ENCODE measurements at places on chromosomes 4 and X.

- DNase-seq: no peak
Measured at GRCh38 chr4:79852305-79852730, 220.7 kb downstream of the ANTXR2 start.

DNA sequence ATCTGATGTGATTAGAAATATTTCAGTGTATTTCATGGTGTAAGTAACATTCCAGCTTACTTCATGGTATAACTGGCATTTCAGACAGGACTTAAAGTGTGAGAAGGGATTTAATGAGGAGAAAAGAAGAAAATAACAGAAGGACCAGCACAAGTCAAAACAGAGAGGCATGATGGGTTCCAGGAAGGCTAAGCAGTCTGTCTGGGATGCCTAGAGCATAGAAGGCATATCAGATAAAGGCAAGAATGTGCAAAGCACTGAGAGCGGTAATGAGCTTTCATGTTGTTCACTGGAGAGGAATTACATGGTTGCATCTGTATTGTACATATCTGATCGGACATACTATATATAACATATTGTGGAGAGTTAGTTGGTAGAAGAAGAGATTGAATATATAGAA is 54.2 kb downstream of the GRID2 start:
- no peak for DNase-seq

GRCh38 chr4:86977621-86978184 is 42.9 kb downstream of the AFF1 start:
- DNase-seq: no peak

DNA sequence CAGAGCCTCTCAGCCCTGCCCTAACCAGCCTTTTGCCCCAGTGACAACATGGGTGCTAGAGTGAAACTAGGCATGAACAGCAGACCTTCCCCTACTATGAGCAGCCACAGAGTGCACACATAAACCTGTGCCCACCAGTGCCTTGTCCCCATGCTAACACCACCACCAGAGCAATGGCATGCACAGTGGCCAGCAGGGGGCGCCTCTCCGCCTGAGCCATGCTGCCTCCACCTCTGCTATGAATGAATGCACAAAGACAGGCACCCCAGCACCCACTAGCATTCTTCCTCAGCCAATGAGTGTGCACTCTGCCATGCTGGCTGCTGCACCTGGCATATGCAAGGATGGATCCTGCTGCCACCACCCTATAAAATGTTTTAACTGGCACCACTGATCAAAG is 286.9 kb upstream of the FGF16 start:
- peak; percentile 2 for DNase-seq

GRCh38 chrX:29233592-29234183 is 646.4 kb downstream of the IL1RAPL1 start:
- DNase-seq: no peak

DNA sequence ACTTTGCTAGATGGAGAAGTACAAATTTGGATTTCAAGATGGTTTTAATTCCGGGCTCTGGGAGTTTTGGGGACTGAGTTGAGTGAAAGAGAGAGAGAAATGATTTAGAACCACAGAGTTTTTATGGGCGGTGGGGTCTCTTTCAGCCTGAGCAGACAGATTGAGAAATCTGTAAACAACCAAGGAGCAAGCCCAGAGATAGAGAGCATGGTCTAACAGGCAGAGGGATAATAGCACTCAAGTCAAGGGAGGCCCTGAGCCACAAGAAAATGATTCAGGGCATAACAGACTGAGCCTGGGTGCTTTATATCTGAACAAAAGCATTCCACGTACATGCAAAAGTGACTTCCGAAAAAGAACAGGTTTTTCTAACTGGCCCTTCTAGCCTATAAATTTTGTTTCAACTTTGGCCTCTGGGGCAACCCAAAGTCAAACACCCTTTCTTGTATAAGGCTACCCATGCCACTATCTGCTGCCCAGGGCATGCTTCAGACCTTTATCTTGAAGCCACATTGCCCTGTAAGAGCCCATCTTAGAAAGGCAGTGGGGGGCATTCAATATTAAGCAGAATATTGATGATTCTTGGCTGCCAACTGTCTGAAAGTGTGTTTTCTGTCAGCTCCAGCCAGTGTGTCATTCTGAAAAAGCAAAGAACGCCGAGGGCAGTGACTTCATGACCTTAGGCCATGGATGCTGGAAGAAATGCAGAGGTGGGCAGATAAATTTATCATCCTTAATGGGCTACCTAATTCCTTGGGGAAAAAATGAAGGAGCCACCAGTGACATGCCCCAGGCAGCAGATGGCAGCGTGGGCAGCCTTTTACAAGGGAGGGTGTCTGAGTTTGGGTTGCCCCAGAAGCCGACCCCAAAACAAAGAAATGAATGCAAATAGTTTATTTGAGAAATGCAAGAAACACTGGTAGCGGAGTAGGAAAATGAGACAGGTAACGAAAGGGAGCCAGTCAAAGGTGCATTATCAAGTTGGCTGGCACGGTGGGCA is 637.6 kb downstream of the MID1IP1 start:
- peak; percentile 61 for DNase-seq
